Effector CD8-positive, alpha-beta T cell (primary cell): ENCODE measurements at places on chromosomes 6 and 20.

DNA sequence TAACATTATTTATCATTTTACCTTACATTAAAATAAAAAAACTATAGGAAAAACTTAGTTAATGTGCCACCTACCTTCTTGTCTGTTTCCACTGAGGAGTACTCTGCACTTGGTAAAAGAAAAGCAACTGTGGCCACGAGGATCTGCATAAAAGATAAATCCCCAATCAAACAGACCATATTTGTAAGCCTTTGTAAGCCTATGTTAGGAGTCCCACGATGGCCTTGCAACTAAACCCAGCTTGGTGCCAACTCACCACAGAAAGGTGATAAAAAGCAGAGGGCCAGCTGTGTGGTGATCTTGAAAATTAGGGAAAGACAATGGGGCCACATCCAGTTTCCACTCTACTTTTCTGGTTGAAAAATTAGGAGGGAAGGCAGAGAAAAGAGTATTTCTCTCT is 156.9 kb downstream of the INSM1 start:
- no peak for DNase-seq

GRCh38 chr6:122114717-122115116 is 284.7 kb upstream of the HSF2 start:
- no peak for DNase-seq

GRCh38 chr6:41704656-41705310 is 30.6 kb downstream of the TFEB start:
- DNase-seq: no peak

DNA sequence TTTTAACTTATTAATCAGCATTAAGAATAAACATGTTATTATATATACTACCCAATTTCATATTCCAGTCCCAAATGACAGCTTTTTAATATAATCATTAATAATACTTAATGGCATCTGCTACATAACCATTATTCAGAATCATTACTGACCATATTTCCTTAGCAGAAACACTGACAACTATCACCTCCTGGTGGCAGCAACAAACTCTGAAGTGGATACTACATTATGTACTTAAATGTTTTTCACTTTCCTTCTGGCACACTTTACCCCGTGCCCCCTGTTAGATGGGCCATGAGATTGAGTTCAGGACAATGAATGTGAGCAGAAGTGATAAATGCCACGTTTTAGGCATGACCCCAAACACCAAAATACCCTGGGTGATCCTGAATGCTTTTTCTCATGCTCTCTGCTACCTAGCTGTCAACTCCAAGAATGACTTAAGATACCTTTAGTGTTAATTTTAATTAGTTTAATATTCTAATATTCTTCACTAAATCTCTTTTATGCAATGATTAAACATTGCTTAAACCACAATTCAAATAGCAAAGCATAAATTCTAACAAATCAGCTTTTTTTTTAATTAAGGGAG is 77.1 kb downstream of the LMBRD1 start:
- no peak for DNase-seq

GRCh38 chr6:45002390-45003105 is 325.6 kb upstream of the RUNX2 start:
- DNase-seq: no peak

- DNase-seq: no peak
Measured at GRCh38 chr20:37958856-37959520, 56.1 kb downstream of the VSTM2L start.

DNA sequence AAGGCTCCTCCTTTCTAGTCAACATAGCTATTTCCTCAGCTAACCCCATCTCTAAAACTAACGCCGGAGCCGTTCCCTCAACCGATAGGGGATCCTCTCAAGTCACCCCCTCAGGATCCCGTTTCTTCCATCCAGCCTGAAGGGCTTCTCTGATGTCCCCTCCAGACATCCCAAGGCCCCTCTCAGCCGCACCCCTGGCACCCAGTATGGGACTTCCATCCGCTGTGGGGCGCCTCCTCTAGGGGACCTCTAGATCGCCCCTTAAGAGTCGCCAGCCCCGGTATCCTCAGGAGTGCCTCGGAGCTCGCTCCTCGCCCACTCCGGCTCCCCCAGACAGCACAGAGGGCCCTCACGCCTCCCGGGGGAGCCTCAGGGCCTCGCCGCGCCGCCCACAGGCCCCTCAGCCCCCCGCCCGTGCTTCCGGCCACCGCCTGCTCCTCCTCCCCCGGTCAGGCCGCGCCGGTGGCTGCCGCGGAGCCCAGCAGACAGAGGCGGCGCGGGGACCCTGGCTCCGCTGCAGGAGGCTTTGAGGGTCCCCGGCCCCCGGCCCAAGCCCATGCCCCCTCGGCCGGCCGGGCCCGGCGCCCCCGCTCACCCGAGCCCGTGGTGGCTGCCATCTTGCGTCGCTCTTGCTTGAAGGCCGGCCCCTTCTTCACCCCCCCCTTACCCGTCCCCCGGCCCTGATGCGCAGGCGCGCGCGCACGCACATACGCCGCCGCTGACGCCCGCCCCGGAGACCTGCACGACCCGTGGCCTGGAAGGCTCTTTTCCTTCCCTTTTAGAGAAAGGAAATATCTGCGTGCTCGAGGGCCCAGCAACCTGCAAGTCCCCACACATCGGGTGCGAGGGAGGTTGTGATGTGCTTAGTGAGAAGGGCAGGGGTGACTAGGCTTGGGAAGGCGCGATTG is at the start of gene UBE2V1:
Gene UBE2V1 (minus strand): TSS at position 639 of the 908 bp plus-strand sequence. CDS start 22 bp downstream, at position 617.
- peak; percentile 83 for DNase-seq

DNA sequence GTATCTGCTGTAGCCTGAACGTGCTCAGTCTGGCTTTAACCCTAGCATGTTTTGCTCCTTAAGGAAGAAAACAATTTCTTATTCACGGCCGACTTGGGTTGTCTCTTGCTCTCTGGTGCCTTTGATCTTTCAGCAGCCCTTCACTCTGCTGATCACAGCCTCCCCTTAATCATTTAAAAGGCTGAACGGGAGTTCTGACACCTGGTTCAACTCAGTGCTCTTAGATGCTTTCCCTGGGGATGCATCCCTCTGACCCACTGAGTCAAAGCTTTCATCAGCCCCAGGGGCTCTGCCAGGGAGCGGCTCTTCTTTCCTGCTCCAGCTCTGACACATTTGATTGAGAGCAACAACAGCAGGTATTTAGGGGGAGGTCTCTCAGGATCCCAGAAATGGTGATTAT is 79.0 kb upstream of the FYN start:
- no peak for DNase-seq

DNA sequence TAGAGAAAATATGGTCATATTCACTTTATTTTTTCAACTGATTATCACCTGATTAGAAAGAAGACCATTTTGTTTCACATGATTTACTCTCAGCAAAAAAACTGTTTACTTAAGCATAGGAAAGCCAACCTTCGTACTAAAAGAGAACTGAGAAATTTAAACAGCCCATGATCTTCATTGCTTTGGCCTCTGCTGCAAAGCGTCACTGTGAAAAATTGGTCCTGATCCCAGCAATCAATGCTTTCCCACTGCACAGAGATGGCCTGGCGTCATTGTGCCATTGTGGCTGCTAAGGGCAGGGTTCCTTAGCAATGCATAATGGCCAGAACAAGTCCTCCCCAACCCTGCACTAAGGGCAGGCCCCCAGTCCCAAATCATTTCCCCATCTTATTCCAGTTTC is 19.9 kb upstream of the THEMIS start:
- DNase-seq: no peak

- no peak for DNase-seq
Measured at GRCh38 chr20:64024141-64024990, 11.6 kb upstream of the C20orf204 start.

GRCh38 chr6:138972226-138972665 is 15.8 kb downstream of the REPS1 start:
- no peak for DNase-seq

DNA sequence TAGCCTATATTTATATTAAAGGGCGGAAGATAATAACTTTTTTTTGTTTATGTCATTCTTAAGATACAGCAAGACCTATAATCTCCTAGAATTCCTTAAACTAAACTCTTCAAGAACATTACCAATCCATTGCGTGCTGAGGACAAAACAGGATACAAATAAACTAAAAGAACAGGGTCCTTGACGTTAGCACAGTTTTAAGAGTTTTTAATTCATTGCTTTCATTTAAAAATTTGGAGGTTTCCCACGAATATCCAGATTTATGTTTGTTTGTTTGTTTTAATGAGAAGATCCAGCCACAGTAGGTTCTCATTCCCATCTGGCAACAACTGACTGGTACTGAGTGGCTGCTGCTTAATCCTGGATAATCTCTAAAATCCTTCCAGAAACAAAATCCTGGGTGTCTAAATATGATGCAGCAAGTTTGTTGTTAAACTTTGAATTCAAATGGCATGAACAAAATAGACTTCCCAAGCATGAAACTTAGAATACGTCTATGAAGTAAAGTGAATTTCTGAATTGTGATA is 153.7 kb downstream of the HACE1 start:
- no peak for DNase-seq

GRCh38 chr6:24743944-24744335 is 25.0 kb upstream of the C6orf62 start:
- no peak for DNase-seq

DNA sequence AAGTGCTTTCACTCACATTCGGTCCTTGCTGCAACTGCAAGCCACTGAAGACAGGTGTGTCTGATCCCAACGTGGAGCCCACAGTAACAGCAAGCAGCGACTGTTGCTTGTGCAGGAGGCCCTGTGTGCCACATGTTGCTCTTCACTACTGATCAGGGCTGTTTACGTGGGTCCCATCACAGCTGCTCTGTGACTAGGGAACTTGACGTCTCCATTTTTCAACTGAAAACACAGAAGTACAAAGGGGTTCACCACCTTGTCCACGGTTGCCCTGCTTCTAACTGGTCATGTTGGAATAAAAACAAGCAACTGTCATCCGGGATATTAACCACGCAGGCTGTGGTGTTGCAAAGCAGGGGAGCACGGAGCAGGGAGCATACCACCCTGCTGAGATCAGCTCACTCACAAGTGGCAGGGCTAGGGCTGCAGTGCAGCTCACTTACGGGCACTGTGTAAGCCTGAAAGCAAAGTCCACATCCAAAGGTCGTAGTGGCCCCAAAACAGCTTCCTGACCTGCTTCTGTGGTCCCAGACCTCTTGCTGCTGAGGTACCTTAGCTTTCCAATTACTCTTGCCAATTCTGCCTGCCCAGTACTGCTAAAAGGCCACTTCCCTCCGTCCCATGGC is 105.8 kb upstream of the DUSP22 start:
- DNase-seq: no peak

GRCh38 chr6:108707328-108707976 is 140.8 kb upstream of the ARMC2 start:
- no peak for DNase-seq
